Spleen (tissue), 13 donors: ENCODE measurements at places on chromosomes 5 and 9.

DNA sequence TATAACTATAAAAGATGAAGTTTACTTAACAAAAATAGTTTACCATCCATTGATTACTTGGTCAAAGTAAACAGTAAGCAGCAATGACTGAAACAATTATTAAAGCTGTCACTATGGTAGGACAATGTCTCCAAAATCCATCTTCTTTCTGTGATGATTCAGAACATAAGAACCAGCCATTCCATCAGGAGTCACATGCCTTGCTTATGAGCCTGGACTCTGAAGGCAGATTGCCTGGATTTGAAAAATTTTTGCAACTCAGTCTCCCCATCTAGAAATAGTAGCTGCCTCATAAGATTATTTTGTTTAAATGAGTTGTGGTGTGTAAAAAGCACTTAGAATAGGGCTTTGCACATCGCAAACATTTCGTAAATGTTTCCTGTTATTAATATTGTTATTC, 136.2 kb downstream of the LIFR start:
- DNase-seq, result no peak

DNA sequence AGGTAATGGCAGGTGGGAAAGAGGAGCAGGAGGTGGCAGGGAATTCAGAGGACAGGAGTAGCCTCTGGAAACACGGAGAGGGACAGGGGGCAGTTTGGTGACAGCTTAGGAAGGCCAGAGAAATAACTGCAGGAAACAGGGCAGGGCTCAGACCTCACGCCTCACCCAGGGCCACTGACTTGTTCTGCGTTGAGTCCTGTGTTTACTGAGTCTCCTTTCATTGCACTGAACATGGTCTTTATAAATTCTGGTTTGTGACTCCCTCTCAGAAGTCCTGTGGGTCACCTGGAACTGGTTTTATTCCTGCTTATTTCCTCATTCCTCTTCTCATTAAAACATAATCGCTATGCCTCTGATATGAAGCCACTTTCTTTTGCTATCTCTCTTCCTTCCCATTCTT, 55.2 kb upstream of the ZNF622 start:
- no peak for DNase-seq

GRCh38 chr9:135078361-135078821, 9.1 kb upstream of the OLFM1 start:
- no peak for DNase-seq

GRCh38 chr5:108950276-108950675, 202.6 kb downstream of the FER start:
- no peak for DNase-seq

DNA sequence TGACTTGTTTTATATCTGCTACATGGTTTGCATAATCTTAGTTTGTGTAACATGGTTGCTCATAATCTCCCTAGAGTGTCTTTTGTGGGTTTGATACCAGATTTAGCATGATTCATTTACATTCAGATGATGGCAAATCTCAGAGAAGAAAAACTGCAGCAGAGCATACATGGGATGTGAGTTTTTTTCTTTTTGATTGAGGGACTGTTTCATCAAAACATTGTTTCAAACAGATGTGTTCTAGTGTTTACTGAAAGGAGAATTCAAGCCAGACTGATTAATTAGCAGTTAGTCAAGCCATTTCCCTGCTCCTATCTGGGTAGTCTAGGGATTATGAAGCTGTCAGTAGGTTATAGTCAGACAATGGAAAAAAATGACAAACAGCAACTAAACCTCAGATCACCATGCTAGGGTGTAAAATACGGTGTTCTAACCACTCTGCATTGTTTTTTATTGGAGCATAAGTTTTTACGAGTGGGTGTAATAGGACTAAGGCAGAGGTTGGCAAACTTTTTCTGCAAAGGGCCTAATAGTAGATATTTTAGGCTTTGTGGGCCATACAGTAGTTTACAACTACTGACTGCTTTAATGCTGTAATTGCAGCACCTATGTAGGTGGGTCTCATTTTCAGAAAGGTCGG, 10.5 kb upstream of the GDNF start:
- no peak for DNase-seq

DNA sequence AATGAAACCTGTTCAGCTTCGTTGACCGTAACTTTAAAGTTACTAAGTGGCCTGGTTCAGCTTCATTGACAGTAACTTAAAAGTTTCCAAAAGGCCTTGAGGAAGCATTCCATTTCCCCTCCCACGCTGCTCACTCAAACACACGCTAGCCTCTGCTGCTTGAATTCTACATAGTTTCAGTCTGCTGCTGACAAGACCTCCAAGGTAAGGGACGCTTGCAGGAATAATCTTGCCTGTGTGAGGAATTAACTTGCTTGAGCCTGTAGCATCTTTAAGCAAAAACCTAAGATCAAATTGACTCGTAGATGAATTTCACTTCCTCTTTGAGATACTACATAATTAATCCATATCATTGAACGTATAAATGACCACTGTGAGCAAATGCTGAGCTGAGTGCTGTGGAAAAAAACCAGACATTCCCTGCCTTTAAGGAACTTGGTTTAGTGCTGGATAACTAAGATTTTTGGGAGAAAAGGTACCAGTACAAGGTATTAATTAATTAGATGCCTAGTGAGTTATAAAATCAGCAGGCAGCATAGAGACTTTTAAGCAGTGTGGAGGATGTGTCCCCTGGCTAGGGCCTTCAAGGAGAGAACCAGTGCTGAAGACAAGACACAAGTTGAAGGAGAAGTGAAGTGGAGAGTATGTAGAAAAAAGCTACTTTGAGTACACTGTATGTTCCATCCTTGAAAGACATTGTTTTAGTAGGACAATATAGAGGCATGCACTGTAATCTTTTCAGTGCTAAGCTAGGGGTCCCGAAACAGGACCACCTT, 39.2 kb downstream of the GRAMD2B start:
- no peak for DNase-seq

GRCh38 chr5:121029536-121030245, 565.6 kb downstream of the PRR16 start:
- DNase-seq, result no peak
